ENCODE measurements at places on chromosomes 1 and 21.

GRCh38 chr1:211648336-211648735 is 27.1 kb downstream of the NEK2 start:
- DNase-seq, result no peak

DNA sequence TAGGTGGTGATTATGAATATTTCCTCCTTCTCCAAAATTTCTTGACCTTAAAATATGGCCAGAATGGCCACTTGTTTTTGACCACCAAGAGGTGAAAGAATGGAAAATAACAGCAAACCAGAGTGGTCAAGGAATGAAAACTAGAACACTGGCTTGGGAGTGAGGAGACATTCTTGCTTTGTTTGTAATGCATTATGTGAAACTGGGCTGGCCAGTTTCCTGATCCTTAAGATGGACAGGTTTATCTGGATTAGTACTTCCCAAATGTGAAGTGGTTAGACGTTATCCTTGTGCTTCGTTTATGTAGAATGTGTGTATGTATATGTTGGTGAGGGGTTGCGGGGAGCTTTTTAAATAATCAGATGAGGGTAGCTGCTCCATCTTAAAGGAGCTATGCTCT is 12.8 kb downstream of the PLA2G4A start:
- no peak for DNase-seq

DNA sequence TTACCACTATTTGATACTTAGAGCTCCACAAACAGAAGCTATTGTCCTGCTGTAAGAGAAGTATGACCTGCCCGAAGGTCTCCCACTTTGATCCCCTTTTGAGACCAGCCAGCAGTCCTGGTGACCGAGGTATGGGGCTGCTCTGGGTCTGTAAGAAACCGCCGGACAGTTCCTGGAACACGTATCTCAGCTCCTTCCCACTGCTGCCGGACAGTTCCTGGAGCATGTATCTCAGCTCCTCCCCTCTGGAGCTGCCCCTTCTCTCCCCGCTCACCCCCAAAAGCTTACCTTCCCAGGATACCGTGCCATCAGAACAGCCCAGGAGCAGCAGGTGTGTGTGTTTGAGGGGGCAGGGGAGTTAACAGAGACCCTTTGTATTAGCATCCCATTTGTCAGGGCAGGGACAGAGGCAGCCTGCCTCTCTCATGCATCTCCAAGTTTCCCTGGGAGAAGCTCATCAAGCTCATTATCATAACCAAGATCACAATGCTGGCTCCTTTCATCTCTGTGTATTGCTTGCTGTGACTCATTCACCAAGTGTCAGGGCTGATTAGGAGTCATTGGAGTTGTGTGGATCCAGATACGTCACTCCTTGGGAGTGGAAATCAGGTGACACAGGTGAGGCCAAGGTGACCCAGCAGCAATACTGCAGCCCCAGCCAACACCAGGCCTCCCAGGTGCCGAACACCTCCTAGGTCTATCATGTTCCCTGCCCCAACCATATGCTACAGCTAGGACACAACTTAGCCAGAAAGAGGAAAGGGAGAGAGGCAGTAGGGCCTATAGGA is 25.3 kb downstream of the OPTC start:
- no peak for DNase-seq

DNA sequence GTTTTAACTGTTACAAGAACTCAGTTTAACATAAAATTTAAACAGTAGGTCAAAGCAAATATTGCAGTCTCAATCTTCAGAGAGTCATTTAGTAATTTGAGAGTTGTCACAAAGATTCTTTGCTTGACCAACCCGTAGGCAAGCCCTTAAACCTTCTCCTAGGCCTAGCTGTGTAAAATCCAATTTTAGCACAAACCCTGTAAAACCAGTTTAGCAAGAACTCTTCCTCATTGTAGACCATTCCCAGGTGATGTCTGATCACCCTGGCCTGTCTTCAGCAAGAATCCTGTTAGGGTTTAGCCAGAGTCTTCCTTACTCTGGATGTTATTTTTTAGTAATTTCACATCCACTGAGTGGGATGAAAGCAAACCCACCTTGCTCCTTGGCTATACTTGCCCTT is 30.1 kb downstream of the LRIG2 start:
- DNase-seq, result no peak

- DNase-seq, result no peak
These were observed 128.2 kb upstream of the KIAA0040 start for GRCh38 chr1:175320804-175321203.

- DNase-seq, result no peak
These were observed 643.0 kb downstream of the KIF26B start for GRCh38 chr1:245797592-245798348.

- no peak for DNase-seq
These were observed 71.7 kb downstream of the ENAH start for GRCh38 chr1:225581186-225581585.

GRCh38 chr1:44609412-44609767 is 64.9 kb downstream of the TMEM53 start:
- DNase-seq, result peak; percentile 83

- no peak for DNase-seq
These were observed 234.4 kb upstream of the FOXD3 start for GRCh38 chr1:63087966-63088365.

DNA sequence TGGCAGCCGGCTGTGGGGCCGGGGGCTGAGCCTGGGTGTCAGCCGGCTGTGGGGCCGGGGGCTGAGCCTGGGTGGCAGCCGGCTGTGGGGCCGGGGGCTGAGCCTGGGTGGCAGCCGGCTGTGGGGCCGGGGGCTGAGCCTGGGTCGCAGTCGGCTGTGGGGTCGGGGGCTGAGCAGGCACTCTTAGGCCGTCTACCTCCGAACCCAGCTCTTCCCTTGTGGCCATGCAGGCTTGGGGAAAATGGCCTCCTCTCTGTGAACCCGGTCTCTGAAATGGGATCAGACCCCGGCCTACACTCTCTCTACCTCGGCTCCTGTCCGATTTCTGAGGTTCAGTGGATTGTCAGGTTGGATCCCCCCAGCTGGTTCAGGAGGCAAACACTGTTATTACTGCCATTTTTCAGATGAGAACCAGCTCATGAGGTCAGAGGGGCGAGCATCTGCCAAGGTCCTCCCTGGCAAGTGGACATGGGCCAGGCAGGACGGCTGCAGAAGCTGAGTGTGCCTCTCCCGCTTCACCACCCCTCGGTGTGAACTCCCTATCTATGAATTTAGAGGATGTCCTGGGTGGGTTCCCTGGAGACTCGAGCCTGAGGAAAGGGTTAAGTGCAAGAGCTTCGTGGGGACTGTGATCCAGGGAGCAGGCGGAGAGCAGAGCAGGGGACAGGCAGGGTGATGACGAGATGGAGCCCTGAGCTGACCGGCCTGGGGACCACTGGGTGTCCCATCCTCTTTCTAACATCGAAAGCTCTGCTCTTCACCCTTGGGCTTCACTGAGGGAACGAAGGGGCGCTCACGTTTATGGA is 10.9 kb upstream of the COL18A1 start:
- DNase-seq, result no peak

- no peak for DNase-seq
These were observed 46.9 kb downstream of the CD34 start for GRCh38 chr1:207863893-207864535.

DNA sequence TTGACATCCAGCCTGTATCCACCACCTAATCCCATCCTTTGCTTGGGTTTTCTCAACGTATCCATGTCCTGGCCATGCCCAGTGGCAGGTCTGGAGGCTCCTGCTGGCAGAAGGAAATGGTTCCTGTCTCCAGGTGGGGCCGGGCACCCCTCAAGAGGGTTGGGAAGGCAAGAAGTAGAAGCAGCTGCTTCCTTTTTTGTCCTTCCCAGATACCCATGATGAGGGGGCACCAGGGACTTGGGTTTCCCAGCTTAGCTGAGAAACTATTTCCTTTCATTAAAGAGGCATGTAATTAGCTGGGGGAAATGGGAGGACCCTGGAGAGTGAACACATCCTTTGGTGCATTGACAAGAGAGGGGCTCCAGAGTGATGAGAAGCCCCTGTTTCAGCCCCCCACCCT is 21.1 kb upstream of the SLC45A3 start:
- no peak for DNase-seq

GRCh38 chr1:117231748-117232373 is 21.1 kb upstream of the VTCN1 start:
- DNase-seq, result no peak

- peak; percentile 71 for DNase-seq
These were observed 17.3 kb downstream of the CRYBG2 start for GRCh38 chr1:26336477-26337205.

DNA sequence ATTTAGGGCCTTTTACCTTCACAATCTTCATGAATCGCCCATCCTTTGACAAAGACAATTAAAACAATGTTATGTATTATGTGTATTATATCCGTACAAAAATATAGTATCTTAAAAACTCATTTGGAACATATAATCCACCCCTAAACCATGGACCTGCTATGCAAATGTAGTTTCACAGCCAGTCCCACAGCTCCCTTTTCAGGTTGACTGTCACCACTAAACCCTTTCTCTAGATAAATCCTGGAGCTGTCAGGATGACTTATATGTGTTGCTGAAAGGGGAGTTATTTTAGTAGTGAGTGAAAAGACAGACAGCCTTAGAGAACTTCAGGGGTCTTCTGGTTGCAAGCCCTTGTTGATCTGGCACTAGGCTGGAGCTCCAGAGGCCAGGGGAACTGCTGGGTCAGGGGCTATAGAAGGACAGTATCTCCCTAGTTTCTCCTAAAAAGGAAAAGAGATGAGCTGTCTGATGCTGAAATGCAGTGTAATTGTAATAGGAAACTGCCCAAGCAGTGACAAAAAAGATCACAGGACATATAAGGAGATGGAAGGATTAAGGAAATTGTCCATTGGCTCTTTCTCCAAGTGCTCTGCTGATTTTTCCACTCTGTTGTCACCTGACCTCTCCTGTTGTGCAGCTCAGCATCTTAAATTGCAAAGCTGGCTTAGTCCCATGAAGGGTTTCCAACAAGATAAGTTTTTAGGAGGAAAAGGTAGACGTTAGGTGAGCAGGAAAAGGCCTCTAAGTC is 127.7 kb downstream of the S1PR1 start:
- DNase-seq, result no peak

DNA sequence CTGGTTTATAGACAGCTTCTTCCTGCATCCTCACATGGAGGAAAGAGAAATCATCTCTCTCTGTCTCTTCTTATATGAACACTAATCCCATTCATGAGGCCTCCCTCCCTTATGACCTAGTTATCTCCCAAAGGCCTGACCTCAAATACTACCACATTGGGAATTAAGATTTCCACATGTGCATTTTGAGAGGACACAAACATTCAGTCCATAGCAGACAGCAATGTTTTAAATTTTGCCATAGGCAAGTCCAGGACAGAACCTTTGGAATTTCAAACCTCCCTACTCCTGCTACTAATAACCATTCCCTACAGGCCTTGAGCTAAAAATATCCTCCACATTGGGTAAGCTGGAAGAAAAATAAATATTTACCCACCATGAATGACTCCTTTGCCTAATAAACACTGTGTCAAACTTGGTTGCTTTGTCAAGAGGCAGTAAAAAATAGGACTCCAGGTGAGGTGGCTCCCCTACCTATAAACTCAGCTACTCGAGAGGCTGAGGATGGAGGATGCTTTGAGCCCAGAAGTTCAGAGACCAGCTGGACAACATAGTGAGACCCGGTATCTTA is 113.7 kb downstream of the ZNF281 start:
- DNase-seq, result no peak
